ENCODE measurements at places on chromosomes 1 and 21. TPM values are rescaled to one million over a fixed set of nuclear protein-coding genes. Genes with fewer than 3 reads are reported as not detected.
A peak's percentile ranks its signal among the peaks of the same experiment; 100 is the strongest.

HCN3 gene
- 1.3 TPM for total RNA-seq

FYB2 gene
- total RNA-seq = not detected

DNA sequence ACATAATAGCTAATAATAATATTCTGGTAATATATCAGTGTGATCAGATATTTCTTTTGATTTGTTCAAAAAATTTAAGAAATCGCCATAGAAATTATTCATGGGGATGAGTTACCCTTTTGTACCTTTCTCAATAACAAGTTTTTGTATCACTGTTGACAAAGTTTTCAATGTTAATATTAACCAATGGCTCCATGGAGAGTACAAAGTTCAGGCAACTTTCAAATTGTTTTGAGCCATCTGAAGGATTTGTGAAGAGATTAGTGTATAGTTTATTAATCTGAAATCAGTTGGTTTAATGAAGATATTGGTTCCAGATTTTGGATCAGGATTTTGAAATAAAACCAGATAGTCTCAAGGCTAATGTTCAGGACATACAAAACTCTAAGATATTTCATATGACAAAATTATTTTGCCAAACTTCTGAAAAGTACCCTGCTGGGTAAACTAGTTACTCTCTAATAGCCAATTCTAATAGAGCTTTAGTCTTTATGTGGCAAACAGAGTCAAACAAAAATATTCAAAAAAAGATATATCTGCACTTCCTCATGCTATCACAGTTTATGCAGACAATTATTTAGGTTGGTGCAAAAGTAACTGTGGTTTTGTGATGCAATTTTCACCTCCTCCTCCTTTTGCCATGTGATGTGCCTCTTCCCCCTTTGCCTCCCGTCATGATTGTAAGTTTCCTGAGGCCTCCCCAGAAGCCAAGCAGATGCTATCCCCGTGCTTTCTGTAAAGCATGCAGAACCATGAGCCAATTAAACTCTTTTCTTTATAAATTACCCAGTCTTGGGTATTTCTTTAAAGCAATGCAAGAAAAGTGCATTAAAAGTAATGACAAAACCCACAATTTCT, 1105.0 kb downstream of the PLA2G4A start:
- DNase-seq = no peak

GRCh38 chr1:43314233-43314632, 13.5 kb downstream of the TIE1 start:
- no peak for DNase-seq

DNA sequence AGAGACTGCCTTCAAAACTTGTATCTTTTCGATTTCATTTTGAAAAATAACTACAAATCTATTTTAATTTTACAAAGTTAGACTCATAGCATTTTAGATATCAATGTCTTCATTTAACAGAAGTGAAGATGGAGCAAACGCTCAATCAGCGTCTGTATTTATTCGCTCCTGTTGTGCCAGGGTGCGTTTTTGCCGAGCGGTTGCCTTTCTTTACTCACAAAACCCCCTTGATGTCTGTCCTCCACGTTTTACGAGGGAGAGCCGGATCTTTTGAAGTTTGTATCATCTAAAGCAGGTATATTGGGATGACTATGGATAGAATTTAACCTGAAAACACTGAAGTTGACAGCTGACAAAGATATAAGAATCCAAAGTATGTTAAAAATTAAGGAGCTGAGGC, 44.6 kb downstream of the MRPL39 start:
- peak; percentile 12 for DNase-seq

DNA sequence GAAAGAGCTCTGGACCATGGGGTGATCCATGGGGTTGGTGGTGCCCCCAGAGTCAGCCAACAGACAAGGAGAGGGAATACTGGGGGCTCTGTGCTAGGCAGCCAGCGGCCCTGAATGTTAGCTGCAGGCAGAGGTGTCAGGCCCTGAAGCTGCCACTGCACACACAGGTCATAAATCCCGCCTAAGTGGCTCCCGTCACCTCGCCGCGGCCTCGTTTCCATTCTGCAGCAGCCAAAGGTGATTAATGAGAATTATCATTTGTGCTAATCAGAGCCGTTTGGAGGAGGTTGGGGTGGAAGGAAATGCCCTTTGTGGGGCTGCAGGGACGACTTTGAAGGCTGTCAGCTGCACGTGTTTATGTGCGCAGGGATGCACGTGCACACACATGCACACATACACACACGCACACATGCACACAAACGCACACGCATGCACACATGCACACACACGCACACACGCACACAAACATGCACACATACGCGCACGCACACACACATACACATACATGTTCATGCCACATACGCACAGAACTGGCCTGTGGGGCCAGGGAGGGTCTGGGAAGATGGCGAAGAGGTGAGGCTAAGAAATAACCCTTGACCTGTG, 88.8 kb upstream of the ARHGEF16 start:
- DNase-seq = no peak

PCBP3 gene
- 2.4 TPM for total RNA-seq

All from CD8-positive, alpha-beta T cell (primary cell).